Activated T-cell treated with anti-CD3 and anti-CD28 coated beads, Interleukin-2, amount 50 U/mL, for 72 hours (primary cell): ENCODE measurements at places on chromosomes 1 and 21.
A peak's percentile ranks its signal among the peaks of the same experiment; 100 is the strongest.

GRCh38 chr21:44027607-44028286 is 15.6 kb downstream of the TRAPPC10 start:
- DNase-seq = no peak

- DNase-seq = no peak
Observed at GRCh38 chr21:45838634-45839033, 142.9 kb upstream of the COL6A1 start.

DNA sequence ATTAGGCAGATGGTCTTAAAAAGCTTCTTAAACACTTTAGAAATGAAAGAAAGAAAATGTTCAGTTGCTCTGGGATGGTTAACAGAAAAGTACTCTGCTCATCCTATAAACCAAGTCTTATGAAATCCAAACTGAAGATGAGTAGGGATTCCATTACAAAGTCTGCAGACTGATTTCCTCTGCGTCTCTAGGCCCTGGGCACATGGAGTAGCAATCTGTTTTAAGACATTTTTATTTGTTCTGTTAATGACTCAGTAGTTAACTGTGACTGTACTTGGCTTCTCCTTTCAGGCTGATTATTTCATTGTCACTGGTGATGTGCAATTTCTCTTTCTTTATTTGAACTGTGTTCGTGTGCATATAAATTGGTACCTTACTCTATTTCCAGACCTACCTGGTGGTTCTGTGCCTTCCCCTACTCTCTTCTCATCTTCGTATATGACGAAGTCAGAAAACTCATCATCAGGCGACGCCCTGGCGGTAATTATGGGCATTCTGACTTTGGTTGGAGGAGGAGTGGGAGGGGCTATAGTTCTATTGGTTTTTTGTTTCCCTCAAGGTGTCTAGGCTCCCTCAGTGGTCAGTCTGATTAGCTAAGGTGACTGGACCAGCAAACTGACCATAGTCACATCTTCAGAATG is 30.6 kb downstream of the ATP1A1 start:
- no peak for DNase-seq

DNA sequence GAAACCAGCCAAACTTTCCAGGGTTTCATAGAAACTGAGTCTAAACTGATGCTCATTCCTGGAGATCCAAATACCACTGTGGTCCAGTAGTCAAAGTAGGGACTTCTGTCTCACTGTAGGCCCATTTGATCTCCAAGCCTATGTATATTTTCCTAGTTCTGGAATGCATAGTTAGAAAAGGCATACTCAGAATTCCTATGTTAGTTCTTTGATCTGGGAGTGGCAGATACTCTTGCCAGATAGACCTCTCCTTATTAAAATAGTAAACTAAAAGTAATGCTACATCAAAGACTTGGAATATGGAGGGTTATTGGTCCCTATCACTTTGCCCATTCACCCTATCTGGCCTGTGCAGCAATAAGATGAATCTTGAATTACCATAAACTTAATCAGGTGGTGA is 10.4 kb upstream of the SGIP1 start:
- DNase-seq = no peak

DNA sequence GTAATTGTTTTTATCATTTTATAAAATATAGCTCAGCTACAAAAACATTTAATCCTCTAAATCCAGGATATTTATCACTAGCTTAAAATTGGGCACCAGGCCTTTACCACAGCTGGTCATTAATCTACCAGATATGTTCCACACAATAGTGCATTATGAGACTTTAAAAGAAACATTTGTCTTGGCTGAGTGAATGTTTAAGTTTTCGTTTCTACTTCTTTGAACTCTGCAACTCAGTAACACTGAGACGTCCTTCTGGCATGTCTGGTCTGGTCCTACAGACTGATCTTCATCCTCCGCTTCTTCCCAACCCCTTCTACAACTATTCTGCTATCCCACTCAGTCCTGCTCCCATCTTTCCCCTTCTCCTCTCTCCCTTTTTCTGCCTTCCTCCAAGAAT is 296.2 kb downstream of the NEGR1 start:
- no peak for DNase-seq

- DNase-seq = no peak
Observed at GRCh38 chr1:5725406-5725805, 266.8 kb downstream of the NPHP4 start.

- no peak for DNase-seq
Observed at GRCh38 chr1:41649396-41650027, 165.0 kb upstream of the EDN2 start.

- peak; percentile 49 for DNase-seq
Observed at GRCh38 chr1:202968895-202969295, 1.8 kb upstream of the CYB5R1 start.

- DNase-seq = no peak
Observed at GRCh38 chr1:62530516-62531154, 66.7 kb upstream of the ANGPTL3 start.

- no peak for DNase-seq
Observed at GRCh38 chr1:184068354-184068753, 16.8 kb downstream of the TSEN15 start.

- no peak for DNase-seq
Observed at GRCh38 chr1:72224506-72224905, 57.8 kb downstream of the NEGR1 start.

DNA sequence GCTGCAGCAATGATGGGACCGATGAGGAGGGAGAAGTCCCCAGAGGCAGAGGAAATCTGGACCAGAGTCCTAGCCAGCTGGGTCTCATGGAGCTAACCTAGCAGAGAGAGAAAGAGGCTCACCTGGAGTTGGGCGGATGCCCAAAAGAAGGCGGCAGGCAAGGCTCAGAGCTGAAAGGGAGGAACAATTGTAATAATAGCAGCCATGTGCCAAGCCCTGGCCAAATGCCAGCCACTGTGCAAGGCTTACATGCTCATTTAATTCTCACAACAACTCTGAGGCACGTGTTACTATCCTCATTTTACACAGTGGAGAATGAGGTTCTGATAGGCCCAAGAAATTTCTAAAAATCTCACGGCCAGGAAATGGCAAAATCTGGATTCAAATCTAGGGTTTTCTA is 50.0 kb upstream of the ZNF648 start:
- no peak for DNase-seq

DNA sequence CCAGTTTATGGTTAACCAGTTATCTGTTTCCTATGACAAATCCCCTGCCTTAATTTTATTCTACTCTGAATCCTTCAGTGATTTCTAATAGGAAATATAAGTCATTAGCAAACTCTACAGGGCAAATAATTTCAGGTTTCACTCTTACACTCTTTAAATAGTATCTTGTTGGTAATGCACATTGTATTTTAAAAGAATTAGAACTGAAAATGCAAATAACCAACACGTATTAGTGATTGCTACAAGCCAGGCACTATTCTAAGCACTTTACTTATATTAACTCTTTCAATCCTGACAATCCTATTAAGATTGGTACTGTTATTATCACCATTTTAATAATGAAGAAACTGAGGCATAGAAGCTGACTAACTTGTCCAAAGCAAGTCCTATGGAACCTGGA is 48.3 kb upstream of the LHX8 start:
- no peak for DNase-seq

GRCh38 chr1:207918011-207918410 is 7.1 kb upstream of the CD34 start:
- DNase-seq = no peak

DNA sequence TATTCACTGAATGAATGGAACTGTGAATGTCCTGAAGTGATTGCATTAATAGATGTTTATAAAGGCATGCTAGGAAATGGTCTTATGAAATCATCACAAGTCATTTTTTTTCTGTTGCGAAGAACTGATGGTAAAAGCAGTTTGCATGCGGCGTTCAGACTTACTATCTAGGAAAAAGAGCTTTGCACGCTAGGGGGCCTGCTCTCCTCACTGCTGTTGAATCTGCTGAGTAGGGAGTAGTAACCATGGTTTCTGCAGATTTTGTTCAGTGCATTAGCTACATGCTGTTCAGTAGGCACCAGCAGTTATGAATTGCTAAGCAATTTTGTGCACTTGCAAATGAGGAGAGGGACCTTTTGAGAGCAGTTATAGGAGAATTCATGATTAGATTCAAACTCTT is 57.9 kb downstream of the CENPF start:
- no peak for DNase-seq

DNA sequence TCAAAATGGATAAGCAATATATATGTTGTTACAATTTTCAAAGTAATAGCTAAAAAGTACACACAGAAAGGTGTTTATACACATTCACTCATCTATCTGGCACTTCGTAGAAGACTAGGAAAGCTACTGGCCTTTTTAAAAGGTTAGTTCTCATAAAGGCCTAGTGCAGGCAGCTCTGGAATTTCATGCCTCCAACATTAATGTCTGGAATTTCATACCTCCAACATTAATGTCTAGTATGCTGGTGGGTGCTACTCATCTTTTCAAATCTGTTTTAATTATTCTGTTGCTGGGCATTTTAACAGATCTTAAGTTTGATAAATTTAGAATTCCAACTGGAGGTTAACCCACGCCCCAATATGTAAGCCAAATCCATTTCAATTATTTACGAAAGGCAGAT is 124.2 kb downstream of the AKT3 start:
- no peak for DNase-seq

DNA sequence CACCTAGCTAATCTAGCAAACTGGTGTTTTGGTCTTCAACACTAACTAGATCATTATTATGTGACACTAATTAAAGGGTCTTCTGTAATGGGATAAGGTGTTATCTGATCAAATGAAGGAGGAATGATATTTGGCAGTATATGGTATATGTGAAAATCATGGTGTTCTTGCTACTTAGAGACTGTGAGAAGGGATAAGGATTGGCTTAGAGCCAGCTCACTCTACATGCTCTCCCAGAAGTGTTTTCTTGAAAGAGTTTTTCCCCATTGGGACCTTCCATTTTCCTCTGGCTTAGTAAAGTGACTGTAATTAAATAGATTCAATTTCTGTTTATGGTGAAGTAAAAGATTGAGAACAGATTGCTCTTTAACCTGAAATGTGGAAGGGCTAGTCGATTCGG is 71.2 kb upstream of the RGL1 start:
- DNase-seq = no peak

- no peak for DNase-seq
Observed at GRCh38 chr1:5845376-5845775, 146.8 kb downstream of the NPHP4 start.

GRCh38 chr1:234893725-234894630 is 234.7 kb downstream of the TOMM20 start:
- DNase-seq = peak; percentile 75

- DNase-seq = no peak
Observed at GRCh38 chr21:26116456-26117011, 54.0 kb downstream of the APP start.

- DNase-seq = no peak
Observed at GRCh38 chr1:206957639-206958038, 11.4 kb upstream of the PIGR start.

- no peak for DNase-seq
Observed at GRCh38 chr1:31651766-31652165, 7.1 kb upstream of the PEF1 start.

GRCh38 chr1:43842175-43842498 is 91.5 kb upstream of the ARTN start:
- DNase-seq = no peak

DNA sequence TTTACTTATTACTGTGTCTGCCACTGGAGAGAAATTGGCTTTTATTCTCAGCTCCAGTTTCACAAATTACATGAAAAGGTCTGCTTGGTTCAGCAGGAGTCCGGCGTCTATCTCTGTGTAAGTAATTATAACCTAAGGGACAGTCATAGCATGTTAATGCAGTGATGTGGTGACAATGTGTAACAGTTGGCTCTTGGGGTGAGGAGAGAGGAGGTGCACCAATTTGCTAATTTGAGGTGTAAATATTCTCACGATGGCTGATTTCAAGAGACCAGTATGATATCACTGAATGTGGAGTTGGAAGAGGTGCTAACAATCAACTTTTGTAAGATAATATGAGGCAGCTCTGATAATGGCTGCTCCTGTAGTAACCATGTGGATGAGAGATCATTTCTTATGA is 86.1 kb downstream of the CTH start:
- no peak for DNase-seq

DNA sequence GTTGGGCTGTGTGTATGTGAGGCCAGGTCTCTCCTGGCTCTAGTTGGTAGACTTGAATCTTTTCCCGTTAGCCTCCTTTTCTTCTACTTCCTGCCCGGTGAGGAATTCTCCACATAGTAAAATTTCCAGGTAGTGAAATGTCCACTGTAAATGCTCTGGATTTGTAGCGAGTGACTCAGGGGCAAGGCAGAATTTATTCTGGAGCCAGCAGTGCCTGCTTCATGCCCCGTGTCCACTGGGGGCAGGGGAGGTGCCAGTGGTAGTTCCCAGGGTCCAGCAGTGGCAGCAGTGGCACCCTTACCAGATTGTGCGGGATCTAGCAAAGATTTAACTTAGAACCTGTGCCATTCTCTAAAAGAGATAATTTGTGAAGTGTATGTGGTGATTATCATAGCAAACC is 74.5 kb upstream of the USP24 start:
- DNase-seq = no peak

GRCh38 chr1:156246241-156246780 is 1.5 kb downstream of the PAQR6 start:
- no peak for DNase-seq

GRCh38 chr1:25861316-25862286 is 2.3 kb upstream of the AUNIP start:
- no peak for DNase-seq

DNA sequence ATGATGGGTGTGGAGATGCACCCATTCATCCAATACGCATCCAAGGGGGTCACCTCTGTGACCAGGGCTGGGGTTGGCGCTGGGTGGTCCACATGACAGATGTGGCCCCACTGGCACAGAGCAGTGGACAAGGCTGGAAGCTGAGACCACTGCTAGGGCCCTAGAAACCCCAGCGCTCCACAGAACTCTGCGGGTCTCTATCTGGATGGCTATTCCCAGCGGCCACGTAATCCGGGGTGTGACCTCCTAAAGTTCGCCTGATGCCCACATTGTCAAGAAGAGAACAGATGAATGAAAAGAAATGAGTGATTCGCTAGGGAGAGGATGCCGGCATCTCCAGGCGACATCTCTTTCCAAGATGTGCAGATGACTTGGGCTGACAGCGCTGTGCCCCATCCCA is 55.2 kb downstream of the PRDM15 start:
- no peak for DNase-seq

DNA sequence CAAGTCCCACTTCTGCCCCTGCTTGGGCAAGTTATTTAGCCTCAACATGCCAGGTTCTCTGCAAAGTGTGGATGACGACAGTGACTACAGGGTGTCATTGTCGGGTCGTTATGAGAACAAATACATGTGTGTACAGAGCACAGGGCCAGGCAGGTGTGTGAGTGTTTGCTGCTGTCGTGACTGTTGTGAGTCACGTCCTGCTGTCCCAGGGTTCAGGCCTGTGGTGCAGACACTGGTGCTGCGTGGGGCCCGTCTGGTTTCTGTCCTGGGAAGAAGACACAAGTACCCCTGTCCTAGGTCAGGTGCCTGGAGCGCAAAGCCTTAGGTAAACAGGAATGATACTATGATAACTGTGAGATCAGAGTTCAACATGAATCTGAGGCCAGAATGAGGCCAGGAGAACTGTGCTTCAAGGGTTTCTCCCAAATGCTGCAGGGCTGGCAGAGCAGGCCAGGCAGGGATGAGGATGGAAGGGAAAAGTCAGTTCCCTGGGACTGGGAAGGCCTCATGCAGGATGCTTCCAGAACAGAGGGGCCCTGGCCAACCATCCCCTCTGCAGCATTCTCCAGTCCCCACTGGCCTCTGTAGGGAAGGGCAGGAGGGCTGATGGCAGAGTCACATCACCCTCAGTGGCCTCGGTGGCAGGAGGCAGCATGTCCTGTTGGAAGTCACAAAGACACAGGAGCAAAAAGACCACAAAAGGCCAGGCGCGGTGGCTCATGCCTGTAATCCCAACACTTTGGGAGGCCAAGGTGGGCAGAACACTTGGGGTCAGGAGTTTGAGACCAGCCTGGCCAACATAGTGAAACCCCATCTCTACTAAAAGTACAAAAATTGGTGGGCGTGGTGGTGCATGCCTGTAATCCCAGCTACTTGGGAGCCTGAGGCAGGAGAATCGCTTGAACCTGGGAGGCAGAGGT is 15.7 kb downstream of the GPR157 start:
- DNase-seq = peak; percentile 22
